ENCODE measurements at places on chromosomes 6 and 20. TPM values are rescaled to one million over a fixed set of nuclear protein-coding genes. Genes with fewer than 3 reads are reported as not detected.

TRIM38 gene
- total RNA-seq, result 10.8 TPM

RSPO4 gene
- total RNA-seq, result not detected

EYS gene
- not detected for total RNA-seq

NCR2 gene
- not detected for total RNA-seq

TLDC2 gene
- not detected for total RNA-seq

CRISP3 gene
- not detected for total RNA-seq

SEL1L2 gene
- total RNA-seq, result not detected

CDH22 gene
- total RNA-seq, result not detected

DCBLD1 gene
- total RNA-seq, result 4.1 TPM

LZTS3 gene
- total RNA-seq, result 0.97 TPM

SPTLC3 gene
- not detected for total RNA-seq

TFAP2D gene
- total RNA-seq, result not detected

KIF25 gene
- total RNA-seq, result not detected

TP53RK gene
- 17.4 TPM for total RNA-seq

OR12D3 gene
- total RNA-seq, result not detected

HCRTR2 gene
- total RNA-seq, result not detected

TTBK1 gene
- total RNA-seq, result 1.2 TPM

Data from CD8-positive, alpha-beta memory T cell (primary cell).